Epithelial cell of umbilical artery (primary cell): ENCODE measurements at places on chromosomes 6 and 20. TPM values are rescaled to one million over a fixed set of nuclear protein-coding genes. Genes with fewer than 3 reads are reported as not detected.

The BNIP5 gene
- total RNA-seq = not detected in 2 replicates

The GHRH gene
- not detected in 2 replicates for total RNA-seq

The CCHCR1 gene
- 12.3 and 17.3 TPM in 2 replicates for total RNA-seq

The ECHDC1 gene
- 45.1 and 57.6 TPM in 2 replicates for total RNA-seq

The BTN1A1 gene
- not detected in 2 replicates for total RNA-seq

The MSH5 gene
- 7.1 and 7.9 TPM in 2 replicates for total RNA-seq

The UBR2 gene
- total RNA-seq = 19.5 and 26.3 TPM in 2 replicates

The GCNT2 gene
- 5.2 and 12.2 TPM in 2 replicates for total RNA-seq

The GLP1R gene
- not detected in 2 replicates for total RNA-seq
